ENCODE measurements at places on chromosomes 1 and 21. TPM values are rescaled to one million over a fixed set of nuclear protein-coding genes. Genes with fewer than 3 reads are reported as not detected.

GRCh38 chr21:33984021-33984481, 68.4 kb upstream of the ATP5PO start:
- no peak for DNase-seq

DNA sequence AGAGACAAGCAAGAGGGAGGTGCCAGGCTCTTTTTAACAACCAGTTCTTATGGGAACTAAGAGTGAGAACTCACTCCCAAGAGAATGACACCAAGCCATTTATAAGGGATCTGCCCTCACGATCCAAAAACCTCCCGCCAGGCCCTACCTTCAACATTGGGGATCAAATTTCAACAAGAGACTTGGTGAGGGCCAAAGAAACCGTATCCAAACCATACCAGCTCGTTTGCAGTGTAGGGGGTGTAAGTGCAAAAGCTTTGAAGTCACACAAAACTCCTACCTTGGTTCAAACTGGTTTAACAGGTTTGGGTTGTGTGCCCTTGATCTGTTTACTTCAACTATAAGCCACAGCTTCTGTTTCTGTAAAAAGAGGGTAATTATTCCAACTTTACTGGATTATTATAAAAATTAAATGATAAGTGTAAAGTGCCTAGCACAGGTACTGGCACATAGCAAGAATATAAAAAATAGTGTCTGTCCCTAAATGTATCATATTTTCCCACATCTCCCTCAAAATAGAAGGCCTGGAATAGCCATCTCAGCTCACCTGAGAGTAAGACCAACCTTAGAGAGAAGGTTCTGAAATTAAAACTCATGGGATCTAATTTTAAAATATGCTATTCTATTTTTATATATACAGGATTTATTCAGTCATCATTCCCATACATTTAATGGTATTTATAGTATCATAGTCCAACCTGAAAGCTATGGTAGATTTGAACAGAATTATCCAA, 7.0 kb upstream of the USP25 start:
- peak; percentile 21 for DNase-seq

DNA sequence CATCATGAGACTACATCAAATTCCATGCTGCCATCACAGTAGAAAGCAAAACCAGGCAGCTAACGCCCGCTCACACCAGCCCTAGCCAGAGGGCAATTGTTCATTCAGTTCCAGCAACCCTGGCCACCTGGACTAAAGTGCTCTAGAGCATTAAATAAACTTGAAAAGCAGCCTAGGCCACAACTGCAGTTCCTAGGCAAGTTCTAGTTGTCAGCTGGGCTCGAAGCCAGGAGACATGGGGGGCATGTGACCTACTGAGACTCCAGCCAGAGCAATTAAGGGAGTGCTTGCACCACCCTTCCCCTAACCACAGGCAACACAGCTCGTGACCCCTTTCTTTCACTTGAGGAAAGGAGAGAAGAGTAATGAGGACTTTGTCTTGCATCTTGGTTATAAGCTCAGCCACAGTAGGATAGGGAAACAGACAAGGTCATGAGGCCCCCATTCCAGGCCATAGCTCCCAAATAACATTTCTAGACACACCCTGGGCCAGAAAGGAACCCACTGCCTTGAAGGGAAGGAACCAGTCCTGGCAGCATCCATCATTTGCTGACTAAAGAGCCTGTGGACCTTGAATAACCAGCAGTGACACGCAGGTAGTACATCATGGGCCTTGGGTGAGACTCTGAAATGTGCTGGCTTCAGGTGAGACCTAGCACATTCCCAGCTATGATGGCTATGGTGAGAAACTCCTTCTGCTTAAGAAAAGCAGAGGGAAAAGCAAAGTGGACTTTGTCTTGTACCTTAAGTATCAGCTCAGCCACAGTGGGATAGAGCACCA, 77.0 kb downstream of the ZZZ3 start:
- DNase-seq = peak; percentile 4

DNA sequence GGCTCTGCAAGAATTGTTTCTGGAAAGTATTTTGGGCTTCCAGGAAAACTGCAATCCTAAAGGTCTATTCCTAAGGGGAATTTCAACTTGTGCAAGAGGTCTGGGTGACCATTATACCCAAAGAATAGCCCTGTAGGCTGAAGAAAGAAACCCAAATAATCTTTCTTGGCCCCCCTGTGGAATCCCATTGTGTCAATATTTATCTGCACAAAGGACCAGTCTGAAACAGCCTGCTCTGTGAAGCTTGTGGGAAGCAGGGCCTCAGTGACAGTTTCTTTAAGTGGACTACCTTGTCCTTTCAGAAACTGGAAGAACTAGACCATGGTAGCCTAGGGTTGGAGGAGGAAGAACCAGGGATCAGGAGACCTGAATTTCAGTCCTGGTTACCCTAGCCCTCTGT, 58.4 kb upstream of the HSD17B7 start:
- DNase-seq = no peak

DNA sequence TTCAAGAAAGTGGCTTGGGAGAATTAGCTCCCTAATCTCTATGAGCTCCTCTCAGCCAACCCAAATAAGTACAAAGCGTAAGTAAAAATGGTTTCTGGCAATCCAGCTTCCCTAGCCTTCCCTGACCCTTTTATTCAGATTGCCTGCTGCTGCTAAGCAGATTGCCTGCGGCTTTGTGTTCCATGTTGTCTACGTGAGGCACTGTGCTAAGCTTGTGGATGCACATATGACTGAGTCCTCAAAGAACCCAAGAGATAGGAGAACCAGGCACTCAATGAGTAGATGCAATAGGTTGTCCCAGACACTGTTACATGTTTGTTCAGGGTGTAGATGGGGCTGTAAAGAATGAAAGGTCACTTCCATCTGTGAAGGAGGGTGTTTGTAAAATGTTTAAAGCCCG, 6.3 kb upstream of the OSBPL9 start:
- no peak for DNase-seq

GRCh38 chr1:201364808-201365105, 12.7 kb downstream of the TNNT2 start:
- DNase-seq = no peak

GRCh38 chr1:15756143-15757015, 2.2 kb upstream of the FBLIM1 start:
- DNase-seq = no peak

GRCh38 chr1:31570228-31570627, 6.1 kb upstream of the TINAGL1 start:
- DNase-seq = no peak

GRCh38 chr21:15740383-15740782, 10.6 kb downstream of the USP25 start:
- DNase-seq = no peak

DNA sequence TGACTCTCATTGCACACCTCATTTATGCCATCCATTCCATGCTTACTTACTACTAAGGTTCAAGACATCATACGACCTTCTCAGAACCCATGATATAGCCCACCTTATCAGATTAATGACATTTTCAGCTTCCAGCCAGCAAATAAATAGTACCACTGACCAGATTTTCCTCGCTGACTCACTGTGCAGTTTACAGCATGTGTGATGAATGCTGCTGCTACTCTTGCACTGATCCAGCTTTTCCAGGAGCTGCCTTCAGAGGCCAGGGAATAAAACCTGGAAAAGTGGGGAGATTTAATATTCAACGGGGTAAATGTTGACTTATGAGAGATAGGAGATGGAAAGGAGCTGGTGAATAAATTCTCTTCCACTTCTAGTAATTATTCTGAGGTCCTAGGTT, 247.1 kb downstream of the COL11A1 start:
- DNase-seq = no peak

DNA sequence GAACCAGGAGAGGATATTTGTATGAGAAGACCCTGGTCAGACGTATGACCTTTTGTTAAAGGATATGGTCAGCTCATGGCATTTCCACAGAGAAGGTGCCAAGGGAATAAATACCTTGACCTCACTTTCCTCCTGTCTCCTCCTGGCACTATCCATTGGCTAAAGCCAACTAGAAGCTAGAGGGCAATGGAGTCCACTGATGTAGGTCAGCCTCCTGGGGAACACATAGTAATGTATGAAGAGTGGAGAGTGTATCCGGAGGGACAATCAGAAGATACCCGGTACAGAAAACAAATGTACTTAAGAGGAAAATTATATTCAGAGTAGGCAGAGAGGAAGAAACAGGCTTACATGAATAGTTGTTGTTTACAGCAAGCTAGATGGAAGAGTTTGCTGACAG, 698 bp upstream of the NTMT2 start:
- DNase-seq = no peak

GRCh38 chr1:184483101-184483683, 96.4 kb downstream of the C1orf21 start:
- no peak for DNase-seq

GRCh38 chr1:11730429-11730891, 5.5 kb upstream of the AGTRAP start:
- no peak for DNase-seq

DNA sequence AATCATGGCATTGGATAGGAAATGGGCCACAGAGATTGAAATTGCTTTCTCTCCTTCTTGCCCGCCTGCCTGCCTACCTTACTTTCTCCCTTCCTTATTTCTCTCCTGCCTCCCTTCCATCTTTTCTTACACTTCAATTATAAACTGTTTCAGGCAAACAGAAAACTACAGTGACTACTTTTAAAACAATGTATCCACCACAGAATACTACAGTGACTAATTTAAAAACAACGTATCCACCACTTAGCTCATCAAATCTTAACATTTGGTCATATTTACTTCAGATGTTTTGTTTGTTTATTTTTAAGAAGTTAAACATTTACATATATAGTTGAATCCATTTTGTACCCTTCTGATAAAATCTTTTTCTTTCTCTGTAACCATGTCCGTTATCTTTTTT, 54.4 kb downstream of the SNRPE start:
- no peak for DNase-seq

DNA sequence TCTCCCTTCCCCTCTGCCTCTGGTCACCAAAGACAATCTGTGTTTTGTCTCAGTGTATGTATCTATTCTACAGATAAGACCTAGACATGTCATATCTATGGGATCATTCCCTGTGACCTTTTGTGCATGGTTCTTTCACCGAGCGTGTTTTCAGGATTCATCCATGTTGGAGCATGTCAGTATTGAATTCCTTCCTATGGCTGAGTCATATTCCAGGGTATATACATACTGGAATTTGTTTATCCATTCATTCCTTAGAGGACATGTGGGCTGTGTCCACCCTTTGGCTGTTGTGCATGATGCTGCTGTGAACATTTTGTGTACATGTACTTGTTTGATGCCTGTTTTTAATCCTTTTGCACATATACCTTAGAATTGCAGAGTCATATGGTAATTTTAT, 69.9 kb downstream of the NFASC start:
- DNase-seq = no peak

- DNase-seq = peak; percentile 5
Observed at GRCh38 chr1:198416296-198416695, 124.2 kb downstream of the ATP6V1G3 start.

GRCh38 chr1:903305-903704, 20.4 kb upstream of the SAMD11 start:
- no peak for DNase-seq

DNA sequence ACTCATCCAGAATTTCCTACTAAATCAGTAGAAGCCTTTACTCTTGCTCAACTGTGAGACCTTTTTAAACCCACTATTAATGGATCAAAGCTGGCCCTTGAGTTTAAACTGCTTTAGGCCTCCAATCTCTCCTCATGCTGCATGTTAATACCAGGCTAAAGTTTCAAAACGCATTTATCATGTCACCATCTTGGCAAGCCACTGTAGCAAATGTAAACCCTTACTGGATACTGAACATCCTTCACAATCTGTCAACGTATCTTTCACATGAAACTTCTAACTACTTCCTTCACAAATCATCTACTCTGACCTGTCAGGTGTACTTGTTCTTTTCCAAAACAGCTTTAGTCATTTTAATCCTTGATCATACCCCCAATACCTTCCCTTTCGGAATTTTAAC, 3.0 kb downstream of the PAXBP1 start:
- no peak for DNase-seq

DNA sequence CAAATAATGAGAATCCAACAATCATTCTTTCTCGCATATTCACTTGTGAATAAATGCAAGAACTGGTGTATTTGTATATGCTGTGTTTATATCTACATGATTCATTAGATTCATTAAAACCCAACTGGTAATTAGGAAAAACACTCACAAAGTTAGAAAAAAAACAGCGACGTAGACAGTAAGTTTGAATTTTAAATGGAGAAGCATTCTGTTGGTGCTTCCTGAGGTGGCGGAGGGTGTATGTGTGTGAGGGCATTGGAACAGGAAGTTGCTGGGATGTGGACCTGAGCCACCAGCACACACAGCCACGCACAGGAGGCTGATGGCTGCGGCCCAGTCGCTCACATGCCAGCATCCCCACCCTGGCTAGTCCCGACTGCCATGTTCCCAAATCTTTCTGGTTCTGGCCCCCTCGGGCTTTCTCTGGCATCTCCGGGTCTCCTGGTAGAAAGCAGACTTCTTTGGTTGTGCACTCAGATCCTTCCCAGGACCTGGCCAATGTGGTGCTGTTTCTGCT, 121.6 kb upstream of the IRF2BP2 start:
- DNase-seq = no peak

DNA sequence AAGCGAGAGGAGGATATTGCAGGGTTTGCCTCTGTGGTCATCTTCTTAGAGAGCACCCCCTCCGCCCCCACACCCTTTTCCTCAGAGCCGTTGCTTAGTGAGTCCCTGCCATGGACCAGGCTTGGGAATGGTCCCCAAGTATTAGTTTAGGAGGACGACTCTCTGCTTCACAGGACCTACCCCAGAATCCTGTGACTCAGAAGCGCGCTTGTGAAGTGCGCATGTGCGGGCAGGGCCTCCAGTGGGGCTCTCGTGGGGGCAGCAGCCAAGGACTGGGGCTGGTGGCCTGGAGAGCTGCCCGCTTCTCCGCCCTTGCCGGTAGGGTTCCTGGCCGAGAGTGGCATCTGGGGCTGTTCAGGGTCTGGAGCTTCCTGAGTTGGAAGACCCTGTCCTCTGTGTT, 37.3 kb upstream of the HMGN1 start:
- DNase-seq = no peak

- DNase-seq = no peak
Observed at GRCh38 chr1:4150262-4150661, 250.2 kb upstream of the C1orf174 start.

Gene KISS1
- 2.0 TPM for polyA plus RNA-seq

Gene THEM5
- polyA plus RNA-seq = 0.21 TPM

Gene LCE1F
- not detected for polyA plus RNA-seq

Gene RHEX
- 0.51 TPM for polyA plus RNA-seq

Gene PBX1
- polyA plus RNA-seq = 14.0 TPM

Gene FCRL2
- not detected for polyA plus RNA-seq

Gene UBE2J2
- 66.7 TPM for polyA plus RNA-seq

Gene C1orf94
- not detected for polyA plus RNA-seq

Gene CHIT1
- 1.1 TPM for polyA plus RNA-seq

Gene SLC16A4
- 8.3 TPM for polyA plus RNA-seq

Gene KRTAP7-1
- not detected for polyA plus RNA-seq

Gene CCDC190
- not detected for polyA plus RNA-seq

Gene FMO4
- 10.3 TPM for polyA plus RNA-seq

Gene TLCD4
- polyA plus RNA-seq = 9.7 TPM

Gene TPR
- 65.1 TPM for polyA plus RNA-seq

All from hepatocyte (in vitro differentiated cells).